Kidney epithelial cell (primary cell): ENCODE measurements at places on chromosomes 4 and X.

- DNase-seq, result no peak
These were observed 111.0 kb downstream of the ASB9 start for GRCh38 chrX:15158736-15159406.

DNA sequence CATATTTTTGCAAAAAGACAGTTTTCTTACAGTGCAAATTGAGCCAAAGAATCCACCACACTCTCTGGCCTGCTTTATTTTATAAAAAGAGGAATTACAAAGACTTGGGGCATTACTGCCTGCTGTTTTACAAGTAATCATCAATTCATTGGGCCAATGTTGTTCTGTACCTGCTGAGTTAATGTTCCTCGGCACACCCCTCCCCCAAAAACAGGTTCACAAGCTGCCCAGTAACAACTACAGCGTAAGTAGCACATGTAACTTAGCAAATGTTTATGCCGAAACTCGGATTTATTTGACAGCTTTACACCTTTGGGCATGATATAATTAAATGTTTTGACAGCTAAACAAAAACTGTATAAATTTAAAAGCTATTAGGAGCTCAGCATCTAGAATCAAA lies 214.6 kb upstream of the MAB21L2 start:
- DNase-seq, result no peak

- DNase-seq, result peak; percentile 81
These were observed 34.9 kb upstream of the UGT8 start for GRCh38 chr4:114563536-114564315.

- DNase-seq, result peak; percentile 34
These were observed 24.4 kb downstream of the TXK start for GRCh38 chr4:48109413-48110263.

DNA sequence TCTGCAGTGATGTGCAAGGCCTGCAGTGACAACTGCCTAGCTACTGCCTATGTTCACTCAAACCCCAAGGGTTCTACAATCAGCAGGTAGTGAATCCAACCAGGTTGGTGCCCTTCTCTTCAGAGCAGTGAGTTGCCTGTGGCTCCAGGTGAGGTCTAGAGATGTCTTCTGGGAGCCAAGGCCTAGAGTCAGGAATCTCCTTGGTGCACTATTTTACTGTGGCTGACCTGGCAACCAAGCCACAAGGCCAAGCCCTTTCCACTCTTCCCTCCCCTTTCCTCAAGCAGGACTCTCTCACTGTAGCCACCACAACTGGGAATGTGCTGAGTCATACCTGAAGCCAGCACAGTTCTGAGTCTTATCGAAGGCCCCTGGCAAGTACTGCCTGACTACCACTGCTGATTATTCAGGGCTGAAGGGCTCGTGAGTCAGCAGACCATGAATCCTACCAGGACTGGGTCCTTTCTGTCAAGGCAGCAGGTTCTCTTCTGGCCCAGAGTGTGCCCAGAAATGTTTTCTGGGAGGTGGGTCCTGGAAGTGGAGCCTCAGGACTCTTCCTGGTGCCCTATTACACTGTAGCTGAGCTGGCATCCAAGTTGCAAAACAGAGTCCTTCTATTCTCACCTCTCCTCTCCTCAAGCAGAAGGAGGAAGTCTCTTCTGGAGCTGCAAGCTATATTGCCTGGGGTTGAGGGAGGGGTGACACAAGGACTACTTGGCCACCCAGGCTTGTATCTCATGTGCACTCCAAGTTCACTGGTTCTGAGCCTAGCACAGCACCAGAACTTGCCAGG lies 111.6 kb downstream of the BTC start:
- DNase-seq, result peak; percentile 97

DNA sequence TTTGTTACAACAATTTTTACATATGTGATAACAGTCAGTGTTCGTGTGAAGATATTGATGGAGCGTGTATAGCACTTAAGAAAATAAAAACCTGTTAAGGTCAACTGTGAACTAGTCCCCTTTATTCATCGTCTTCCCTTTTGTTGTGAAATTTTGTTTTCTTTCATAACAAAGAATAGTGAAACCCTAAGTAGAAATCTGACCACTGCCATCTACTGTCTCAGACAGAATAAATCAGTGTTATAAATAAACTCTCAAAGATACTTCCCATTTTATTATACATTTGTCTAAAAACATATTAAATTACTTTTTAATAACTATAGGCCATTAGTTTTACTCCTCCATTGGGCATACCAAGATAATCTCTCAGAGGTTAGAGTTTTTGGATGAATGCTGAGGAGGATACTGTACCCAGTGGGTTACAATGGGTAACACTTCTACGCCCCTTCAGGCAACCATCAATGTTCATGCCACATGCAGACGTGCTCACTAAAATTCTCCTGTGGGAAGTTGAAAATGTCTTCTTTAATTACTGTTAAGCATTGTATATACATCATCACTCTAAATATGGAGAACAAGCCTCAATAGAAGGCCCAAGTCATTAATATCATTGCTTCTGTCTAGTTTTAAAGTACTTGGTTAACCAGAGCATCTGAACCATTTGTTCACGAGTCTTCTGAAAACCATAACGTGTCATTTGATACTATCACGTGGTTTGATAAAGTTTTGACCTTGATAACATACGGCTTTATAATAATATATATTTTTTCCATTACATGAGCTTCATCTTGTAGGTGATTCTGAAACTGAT lies 171.2 kb downstream of the TMA16 start:
- DNase-seq, result no peak

DNA sequence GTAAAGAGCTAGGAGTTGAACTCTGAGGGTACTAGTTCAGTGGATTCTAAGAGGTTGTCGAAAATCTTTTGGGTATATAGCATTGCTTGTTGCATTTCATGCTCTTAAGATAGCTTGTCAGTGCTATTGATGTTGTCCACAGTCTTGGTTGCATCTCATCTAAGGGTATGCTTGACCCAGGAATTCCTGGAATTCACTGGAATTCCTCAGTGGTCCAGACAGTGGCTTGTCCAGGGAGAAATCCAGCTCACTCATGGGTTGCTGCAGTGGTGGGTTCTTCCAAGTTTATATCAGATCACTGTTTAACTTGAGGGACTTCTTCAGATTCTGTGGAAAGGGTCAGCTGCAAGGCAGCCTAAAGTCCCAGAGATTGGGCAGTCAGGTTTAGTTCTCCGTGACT lies 29.8 kb upstream of the SMARCAD1 start:
- DNase-seq, result no peak

DNA sequence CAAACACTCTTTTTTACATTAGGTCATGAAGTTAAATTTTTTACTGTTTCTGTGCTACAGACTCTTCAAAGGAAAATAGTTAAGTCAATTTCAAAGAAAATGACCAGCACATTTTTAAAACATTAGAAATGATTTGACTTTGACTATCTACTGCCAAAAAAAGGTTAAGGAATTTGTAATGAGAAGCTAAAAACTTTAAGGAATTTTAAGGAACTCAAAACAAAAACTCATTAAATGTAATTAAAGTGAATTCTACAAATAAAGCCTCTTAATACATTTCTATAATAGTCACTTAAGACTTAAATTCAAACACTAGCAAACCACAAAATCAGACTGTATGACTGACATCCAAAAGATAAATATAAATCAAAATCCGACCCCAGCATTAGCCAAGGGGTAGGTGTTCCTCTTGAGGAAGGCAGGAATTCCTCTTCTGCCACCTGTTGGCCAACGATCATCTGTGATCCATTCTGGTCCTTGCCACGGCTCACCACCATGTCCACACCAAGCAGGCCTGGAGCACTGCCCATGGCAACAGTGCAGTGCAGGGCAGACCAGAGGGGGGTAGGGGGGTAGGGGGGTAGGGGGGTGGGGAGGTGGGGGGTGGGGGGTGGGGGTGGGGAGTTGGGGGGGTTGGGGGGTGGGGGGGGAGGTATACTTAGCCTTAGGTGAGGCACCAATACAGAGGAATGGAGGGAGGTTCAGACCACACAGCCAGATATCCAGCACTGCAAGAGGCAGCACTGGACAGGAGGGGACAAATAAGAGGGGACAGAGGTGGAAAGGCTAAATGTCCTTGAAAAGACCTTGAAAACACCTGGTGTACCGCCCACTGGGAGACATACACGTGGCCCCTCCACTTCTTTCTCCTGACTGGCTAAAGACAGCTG lies 287.4 kb downstream of the CHIC1 start:
- DNase-seq, result no peak

- DNase-seq, result no peak
These were observed 19.2 kb upstream of the SPON2 start for GRCh38 chr4:1191621-1192020.

DNA sequence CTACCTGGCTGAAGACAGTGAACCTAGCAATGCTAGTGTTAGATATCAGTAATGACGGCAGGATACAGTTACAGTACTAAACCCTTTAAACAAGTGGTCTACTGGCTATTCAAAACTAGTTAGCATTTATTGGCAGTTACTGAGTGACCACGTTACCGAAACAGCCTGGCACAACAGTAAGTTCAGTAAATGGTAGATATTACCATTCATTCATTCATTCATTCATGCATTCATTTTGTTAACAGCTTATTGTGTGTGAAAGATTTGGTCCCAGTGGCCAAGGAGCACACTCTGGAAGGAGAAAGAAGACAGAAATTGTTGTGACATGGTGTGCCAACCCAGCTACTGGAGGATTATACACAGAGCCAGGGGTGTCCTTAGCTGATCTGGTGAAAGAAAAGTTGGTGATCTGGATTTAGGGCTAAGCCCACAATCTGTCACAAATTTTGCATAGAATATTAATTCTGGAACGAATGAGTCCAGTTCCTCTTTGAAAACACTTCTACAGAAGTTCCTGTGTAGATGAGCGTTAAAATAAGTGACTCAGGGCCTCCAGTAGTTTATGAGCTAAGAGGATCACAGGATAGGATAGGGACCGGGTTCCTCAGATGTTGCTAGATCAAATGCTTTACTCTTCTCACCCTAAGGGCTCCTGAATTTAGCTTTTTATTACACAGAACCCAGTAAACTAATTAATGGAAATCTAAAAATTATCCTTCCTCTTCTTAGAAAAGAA lies 179.1 kb downstream of the CBR4 start:
- DNase-seq, result no peak

DNA sequence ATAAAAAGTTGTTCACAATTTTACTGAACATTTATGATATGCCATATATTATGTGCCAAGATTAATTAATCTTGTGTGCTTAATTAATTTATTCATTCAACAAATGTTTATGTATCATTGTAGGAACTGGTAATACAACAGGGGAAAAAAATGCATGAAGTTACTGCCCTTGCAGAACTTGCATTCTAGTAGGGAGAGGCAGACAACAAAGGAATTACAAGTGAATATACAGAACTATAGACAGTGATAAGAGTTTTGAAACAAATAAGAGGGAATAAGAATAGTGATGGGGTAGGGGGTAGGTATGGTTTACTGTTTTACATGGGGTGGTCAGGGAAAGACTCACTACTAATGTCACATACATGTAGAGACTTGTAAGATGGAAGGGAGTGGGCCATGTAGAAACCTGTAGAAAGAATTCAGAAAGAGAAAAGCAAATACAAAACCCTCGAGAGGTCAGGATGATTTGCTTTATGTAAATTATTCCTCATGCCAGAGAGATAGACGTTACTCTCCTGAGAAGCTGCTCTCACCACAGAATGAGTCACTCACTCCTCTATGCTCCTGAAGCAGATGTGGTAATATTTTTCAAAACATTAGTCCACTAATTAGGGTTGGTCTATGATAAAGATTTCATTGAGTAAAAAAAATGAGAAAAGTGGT lies 855.0 kb upstream of the GRID2 start:
- DNase-seq, result peak; percentile 52

DNA sequence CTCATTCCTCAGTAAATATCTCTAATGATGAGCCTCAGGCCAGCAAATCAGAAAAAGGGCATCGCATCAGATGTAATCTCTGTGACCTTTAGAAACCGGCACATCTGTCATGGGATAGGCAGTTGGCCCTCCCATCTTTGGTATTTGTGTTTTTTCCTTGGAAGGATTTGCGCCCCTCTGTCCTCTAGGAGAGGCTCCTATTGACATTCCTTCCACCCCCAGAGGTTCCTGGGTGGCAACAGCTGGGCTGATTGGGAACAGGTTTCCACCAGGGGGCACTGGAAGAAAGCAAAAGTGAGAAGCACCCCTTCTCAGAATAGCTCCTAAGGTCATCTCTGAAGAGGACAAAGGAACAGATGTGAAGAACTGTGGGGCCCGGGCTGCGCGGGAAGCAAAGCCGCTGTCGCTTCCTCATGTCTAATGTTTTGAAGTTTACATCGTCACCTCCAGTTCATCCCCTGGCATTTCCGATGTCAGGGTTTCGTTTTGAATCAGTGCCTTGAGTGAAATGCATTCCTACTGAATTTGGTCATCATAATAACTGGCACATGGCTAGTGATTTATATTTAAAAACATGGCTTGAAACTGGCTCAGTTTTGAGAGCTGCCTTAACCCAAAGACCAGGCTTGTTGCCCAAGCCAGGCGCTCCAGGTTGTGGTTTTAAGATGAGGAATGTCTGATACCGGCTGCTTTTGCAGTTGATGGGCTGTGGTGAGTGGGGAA lies 6.2 kb downstream of the TXK start:
- DNase-seq, result peak; percentile 75

DNA sequence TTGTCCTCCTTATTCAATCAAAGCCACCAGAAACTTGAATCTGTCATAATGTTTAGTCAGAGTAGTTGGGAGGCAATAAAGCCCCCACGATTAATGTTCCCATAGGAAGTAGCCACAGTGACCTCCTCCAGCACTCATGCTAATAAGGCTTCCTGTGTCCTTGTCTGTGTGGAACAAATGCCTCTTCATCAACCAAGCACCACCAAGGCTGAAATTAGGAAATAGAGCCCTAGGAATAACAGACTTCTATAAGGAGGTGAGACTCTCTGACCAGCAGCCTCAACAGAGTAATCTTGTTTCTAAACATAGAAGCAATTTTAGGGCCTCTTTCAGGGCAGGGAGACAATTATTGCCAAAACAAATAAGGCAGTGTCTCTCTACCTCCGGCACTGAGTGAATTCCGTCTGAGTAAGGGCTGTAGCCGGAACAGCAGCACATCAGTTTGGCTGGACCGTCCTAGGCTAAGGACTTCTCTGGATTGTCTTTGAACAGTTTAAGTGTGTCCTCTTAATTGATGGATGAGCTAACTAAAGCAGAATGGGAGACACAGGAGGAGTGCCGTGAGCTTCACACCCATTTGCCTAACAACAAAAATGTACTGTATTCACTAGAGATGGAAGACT lies 329.2 kb upstream of the HAND2 start:
- no peak for DNase-seq

DNA sequence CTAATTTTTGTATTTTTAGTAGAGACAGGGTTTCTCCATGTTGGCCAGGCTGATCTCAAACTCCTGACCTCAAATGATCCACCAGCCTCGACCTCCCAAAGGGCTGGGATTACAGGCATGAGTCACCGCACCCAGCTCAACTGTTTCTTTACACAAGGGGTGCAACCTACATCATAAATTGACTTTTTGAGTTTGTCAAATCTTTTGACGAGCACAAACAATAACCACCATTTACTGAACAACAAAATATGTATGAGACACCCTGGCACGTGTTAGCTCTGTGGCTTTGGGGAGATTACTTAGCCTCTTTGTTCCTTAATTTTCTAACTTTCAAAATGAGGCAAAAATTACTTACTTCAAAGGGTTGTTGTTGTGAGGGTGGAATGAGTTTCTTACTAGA lies 23.5 kb upstream of the SLC34A2 start:
- DNase-seq, result no peak

- DNase-seq, result no peak
These were observed 34.5 kb downstream of the LINC00632 start for GRCh38 chrX:140744085-140744484.

- no peak for DNase-seq
These were observed 2.3 kb upstream of the METTL14 start for GRCh38 chr4:118682928-118683327.

GRCh38 chr4:14392378-14392777 lies 609.9 kb upstream of the CPEB2 start:
- DNase-seq, result no peak

- no peak for DNase-seq
These were observed 39.3 kb downstream of the AFM start for GRCh38 chr4:73520821-73521220.
